ENCODE measurements at places on chromosomes 13 and 19.

DNA sequence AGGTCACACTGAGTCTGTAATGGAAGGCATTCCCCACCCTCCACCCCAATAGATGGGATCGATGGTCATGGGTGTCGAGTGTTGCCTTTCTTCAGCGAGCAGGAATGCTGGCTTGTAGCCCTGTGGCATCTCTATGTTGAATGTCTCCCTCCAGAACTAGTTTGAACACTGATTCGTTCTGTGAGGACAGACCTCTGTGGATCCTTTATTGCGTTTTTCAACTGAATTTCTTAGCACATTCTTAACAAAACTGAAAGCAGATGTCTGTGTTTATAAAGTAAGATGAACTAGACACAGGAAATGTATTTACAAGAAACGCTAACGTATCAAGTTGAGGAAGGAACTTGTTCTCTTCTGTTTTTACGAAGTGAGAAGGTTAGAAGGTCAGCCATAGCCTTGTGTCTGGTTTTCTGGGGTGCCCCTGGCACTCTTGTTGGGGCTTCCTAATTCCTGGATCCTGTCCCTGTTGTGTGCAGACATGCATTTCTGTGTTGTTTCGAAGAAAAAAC lies 36.8 kb upstream of the TM9SF2 start:
- no peak for DNase-seq

DNA sequence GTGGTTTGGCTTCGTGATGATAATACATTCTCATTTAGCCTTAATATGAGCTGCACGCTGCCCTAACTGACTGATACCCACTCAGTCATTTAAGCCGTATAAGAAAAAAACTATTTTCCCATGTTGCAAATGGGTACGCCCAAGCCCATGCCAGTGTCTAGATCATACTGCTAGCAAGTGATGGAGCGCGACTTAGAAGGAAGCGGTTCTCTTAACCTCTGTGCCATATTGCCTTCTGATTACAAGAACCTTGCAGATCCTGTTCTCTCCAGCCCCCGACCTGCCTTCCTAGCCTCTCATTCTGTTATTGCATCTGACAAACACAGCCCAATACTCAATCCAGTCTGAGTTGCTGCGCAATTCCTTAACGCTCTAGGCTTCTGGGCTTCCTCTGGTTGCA lies 603 bp downstream of the GPALPP1 start:
- DNase-seq: no peak

- DNase-seq: no peak
These were observed 67.1 kb downstream of the MLLT1 start for GRCh38 chr19:6212403-6213265.

DNA sequence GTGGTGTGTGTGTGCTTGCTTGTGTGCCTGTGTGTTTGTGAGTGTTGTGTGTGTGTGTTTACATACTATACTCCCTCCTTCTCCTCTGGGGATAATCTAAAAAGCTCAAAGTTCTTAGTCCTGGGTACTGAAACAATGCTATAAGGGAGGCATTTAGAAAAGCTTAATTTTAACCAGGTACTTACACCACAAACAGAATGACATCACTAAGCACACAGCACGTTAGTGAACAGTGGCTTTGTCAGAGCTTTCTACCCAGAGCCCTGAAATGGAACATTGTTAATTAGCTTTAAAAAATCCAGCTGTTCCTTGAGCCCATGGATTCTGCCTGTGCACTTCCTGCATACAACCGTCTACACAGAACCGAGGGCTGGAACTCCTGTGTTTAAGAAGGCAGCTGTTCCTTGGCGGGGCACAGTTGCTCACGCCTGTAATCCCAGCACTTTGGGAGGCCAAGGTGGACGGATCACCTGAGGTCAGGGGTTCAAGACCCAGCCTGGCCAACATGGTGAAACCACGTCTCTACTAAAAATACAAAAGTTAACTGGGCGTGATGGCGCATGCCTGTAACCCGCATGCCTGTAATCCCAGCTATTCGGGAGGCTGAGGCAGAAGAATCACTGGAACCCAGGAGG lies 69.6 kb upstream of the RNF113B start:
- no peak for DNase-seq

DNA sequence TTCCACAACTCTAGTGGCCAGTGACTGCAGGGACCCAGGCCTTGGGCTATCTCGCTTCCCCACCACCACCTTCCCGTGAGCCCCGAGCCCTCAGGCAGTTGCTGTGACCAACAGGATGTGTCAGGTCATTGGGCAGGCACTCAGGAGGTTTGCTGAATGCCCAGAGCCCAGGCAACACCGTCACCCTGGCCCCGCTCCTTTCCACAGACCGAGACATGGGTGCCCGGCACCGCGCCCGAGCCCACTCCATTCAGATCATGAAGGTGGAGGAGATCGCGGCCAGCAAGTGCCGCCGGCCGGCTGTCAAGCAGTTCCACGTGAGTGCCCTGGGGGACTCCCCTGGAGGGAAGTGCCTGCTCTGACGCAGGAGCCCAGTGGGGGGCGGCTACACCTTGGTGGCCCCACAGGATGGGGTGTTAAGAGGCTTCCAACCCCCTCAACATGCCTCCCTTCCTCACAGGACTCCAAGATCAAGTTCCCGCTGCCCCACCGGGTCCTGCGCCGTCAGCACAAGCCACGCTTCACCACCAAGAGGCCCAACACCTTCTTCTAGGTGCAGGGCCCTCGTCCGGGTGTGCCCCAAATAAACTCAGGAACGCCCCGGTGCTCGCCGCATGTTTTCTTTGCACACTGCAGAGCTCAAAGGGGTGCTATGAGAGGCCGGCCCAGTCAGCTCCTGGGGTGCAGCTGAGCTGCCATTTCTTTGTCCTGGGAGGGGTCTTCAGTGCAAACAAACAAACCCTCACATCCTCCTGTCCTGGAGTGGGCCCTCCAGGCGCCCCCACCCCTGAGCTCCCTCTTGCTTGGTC lies 3.2 kb downstream of the RPL18A start:
- DNase-seq: no peak

DNA sequence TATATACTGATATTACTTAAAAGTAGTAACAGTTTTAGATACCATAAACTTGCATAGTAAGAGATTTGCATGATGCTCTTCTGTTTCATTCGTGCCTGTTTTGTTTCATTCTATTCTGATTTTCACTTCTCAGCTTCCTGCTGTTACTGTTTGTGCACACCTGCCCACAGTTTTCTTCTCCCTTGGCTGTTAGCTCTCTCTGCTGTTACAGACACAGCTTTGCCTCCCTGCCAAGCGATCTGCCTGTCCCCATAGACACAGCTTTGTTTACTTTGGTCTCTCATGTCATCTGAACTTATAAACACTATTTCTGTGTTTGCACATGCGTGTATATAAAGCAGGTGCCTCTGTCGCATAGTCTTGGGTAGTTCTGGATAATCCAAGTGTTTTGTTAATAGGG lies 21.4 kb upstream of the UPF3A start:
- DNase-seq: peak; percentile 83

GRCh38 chr19:51119101-51119500 lies 5.6 kb upstream of the SIGLEC9 start:
- no peak for DNase-seq

DNA sequence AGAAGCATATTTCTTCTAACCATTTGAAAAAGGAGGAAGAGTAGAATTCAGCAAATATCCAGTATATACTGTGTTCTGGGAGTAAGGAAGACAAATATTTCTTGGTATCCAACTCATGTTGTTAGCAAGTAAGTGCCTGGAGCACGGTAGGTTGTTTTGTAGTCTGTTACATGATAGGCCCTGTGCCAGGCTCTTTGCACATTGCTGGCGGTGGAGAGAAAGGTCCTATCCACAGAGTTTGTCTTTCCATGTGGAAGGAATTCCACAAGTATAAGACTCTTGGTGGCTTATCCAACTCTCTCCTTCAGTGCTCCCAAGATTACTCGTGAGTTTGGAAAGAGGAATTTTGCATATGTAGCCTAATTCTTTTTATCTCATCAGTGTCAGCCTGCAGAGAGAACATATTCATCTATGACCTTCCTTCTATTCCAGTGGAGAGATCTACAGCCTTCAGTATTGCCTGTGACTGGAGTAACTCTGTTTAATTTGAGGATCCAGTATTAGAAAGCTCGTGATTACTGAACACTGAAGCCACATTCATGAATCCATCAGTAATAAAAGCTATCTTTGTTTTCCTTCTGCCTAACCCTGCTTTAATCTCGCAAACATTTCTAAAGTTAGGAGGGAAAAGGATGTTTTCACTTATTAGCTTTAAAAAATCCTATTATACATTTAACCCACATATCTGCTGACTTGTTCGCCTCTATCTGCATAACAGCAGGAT lies 183.9 kb upstream of the CSNK1A1L start:
- DNase-seq: no peak

- DNase-seq: no peak
These were observed 1317.9 kb upstream of the SPRY2 start for GRCh38 chr13:81658598-81659370.

- DNase-seq: no peak
These were observed 148.9 kb downstream of the GPC6 start for GRCh38 chr13:93375491-93375890.
